ENCODE measurements at places on chromosomes 6 and 20. TPM values are rescaled to one million over a fixed set of nuclear protein-coding genes. Genes with fewer than 3 reads are reported as not detected.

The CYP39A1 gene
- total RNA-seq, result 1.3 TPM

DNA sequence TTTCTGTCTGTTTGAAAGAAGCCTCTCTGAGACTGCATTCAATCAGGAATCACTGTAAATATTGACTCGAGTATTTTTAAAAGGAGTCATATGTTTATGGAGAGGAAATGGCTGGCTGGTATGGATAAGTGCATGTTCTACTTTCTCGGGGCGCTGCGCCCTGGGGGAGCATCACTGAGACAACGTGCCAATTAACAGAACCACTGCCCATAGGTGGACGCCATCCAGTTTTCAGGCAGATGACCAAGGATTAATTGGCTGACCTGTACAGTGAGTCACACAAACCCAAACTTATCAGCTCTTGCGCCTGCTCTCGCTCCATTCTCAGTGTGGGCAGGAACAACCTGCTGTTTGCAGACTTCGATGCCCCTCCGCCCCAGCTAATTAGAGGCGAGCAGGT lies 571.2 kb downstream of the QKI start:
- no peak for DNase-seq

GRCh38 chr6:169887529-169888140 lies 136.2 kb downstream of the ERMARD start:
- peak; percentile 66 for DNase-seq

The GNMT gene
- 0.32 TPM for total RNA-seq

The HTR1B gene
- 1.6 TPM for total RNA-seq

DNA sequence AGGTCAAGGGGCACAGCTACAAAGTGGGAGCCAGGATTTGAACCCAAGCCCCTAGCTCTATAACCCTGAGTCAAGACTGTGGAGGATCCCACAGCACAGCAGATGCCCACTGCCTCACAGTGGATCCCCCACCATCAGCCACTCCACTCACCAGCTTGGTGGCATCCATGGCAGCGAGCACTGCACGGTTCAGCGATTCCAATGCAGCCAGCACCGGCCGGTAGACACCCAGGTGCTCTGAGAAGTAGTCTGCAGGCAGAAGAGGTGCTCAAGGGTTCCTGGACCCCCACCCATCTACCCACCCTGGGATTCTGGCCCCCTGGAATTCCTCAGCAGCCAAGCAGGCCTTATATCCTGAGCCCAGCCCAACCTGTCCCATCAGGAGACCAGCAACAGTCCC lies 2.5 kb downstream of the ACTL10 start:
- no peak for DNase-seq

GRCh38 chr6:94751641-94752329 lies 825.5 kb upstream of the MANEA start:
- peak; percentile 3 for DNase-seq

DNA sequence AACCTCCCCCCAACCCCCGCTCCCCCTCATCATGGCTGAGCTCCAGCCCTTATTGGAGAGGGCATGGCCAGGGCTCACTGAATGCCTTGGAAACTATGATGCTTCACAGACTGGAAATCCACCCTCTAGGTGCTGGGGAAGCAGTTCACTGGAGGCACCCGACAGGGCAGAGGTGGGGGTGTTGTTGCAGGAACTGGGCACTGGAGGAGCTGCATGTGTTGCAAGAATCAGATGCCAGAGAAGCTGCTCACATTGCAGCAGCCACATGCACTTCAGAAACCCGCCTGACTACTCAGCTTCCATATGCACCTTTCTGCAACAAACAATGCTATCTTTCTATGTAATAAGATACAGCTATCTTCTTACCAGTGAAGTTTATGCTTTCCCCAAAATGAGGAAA lies 7.9 kb upstream of the TBPL1 start:
- DNase-seq, result no peak

The SLC2A10 gene
- 0.11 TPM for total RNA-seq

DNA sequence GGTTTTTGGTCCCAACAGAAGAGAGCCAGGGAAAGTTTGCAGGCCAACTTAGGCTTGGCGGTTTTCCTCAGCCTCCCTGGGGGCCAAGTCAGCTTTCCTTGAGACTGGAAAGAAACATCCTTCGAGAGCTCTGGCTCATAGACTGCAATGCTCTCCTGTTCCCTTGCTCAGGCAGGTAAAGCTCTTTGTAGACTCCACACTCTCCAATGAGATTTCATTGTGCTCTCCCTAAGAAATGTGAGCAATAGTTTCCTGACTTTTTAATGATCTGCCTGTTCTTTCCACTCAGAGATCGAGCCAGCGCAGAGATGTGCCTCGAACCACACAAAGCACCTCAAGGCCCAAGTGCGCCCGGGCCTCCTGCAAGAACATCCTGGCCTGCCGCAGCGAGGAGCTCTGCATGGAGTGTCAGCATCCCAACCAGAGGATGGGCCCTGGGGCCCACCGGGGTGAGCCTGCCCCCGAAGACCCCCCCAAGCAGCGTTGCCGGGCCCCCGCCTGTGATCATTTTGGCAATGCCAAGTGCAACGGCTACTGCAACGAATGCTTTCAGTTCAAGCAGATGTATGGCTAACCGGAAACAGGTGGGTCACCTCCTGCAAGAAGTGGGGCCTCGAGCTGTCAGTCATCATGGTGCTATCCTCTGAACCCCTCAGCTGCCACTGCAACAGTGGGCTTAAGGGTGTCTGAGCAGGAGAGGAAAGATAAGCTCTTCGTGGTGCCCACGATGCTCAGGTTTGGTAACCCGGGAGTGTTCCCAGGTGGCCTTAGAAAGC lies 13.9 kb downstream of the TNFAIP3 start:
- no peak for DNase-seq

Data from foreskin keratinocyte (primary cell).